ENCODE measurements at places on chromosomes 4 and X.

DNA sequence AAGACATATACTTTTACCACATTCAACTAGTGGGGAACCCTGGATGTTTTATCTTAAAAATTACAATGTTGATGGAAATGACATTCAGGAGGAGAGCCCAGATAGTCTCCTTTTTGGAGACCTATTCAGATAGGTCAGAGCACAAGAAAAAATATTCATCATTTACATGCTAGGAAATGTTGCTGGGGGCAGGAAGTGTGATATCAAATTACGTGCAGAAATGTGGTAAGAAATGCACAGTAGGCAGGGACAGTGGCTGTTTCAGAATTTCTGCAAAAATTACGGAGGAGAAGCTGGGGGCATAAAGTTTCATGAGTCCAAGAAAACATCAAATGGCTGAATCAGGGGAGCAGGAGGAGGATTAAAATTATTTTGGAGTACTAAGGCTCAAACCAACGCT is 8.2 kb downstream of the PARM1 start:
- no peak for DNase-seq

GRCh38 chrX:95754411-95754810 is 930.2 kb upstream of the DIAPH2 start:
- DNase-seq: no peak

DNA sequence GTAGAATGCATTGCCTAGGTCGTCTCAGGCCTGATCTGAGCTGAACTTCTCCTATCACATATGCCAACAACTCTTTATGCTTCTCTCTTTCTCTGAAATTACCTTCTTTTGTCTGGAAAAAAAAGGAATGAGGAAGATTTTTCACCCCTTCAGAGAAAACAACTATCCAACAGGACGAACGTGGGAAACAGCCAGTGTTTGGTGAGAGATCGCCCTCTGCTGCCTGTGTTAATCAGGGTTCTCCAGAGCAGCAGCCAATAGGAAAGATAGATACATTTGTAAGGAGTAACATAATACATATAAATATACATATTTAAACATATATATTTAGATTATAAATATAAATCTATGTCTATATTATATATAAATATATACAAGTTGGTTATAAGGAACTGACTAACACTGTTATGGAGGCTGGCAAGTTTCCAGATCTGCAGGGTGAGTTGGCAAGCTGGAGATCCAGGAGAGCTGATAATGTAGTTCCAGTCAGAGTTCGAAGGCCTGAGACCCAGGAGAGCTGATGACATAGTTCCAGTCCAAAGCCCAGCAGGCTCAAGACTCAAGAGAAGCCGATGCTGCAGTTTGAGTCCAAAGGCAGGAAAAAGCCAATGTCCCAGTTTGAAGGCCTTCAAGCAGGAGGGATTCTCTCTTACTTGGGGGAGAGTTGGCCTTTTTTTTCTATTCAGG is 13.3 kb downstream of the CETN2 start:
- no peak for DNase-seq

DNA sequence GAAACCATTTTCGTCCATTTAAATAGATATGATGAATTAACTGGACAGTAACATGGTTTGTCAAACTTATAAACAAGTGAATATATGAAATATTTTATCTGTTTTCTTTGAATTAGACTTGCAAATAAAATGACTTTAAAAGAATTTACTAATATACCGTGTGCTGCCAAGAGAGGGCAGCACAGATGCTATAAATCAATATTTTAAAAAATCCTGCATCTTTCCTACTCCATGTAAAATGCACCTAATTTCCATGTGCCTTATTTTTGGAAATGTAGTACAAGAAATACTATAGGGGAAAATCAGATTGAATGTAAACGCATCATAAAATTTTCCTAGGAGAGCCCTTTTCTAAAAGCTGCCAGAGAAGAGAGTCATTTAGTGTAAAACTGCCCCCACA is 62.2 kb downstream of the PRKX start:
- DNase-seq: no peak

GRCh38 chr4:93127489-93127888 is 701.1 kb upstream of the ATOH1 start:
- DNase-seq: no peak

DNA sequence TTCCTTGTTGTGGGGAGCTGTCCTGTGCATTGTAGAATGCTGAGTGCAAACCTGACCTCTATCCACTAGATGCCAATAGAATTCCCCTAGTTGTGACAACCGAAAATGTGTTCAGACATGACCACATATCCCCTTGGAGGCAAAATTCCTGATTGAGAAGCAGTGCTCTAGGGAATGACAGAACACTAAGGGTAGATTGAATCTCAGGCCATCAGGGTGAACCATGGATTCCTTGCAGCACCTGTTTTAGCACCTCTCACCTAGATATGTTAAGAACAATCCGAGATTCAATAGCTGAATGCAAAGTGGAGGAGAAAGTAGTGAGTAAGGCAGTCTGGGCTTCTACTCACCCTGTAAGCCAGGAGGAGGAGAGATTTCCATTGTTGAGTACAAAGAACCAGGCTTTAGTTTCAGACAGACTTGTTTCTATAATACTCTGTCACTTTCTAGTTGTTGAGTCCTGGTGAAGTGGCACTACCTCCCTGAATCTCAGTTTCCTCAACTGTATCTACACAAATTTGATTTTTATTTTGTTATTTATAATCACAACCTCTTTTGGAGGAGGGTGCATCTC is 111.0 kb upstream of the RAP2C start:
- no peak for DNase-seq

- DNase-seq: no peak
These were observed 1806.3 kb upstream of the ADGRL3 start for GRCh38 chr4:59393780-59394179.

DNA sequence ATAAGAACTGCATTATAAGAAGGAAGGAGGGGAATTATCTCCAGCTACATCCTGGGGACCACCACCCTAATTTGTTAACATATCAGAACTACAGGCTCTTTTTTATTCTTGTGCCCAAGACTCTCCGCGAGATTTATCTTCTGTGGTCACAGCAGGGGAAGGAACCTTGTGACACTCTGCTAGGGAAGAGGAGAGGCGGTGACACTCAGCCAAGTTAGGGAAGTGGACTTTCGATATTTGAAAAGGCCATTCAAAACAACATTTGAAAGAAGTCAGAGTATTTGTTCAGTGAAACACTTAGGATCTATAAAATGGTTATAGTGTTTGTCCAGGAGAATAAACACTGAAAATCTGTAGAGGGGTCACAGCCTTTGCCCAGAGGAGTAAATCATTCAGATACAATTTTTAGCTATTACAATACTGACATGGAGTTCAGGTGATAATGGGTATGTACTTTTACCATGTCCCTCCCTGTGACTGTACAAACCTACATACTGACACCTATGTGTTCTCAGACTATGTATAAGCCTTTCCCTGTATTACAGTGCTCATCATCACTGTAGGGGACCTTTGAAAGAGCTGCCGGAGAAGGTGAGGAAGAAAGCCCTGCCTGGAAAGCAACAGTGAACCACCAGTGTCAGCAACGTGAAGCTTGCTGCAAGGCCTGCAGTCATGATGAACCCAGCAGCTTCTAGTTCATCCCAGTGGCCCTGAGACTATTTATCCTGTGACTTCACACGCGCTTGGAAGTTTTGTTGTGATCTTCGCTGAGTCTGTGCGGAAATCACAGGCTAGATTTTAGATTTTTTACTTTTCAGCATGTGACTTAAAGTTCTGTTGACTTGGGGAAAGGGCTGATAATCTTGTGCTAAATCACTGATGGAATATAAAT is 8.5 kb upstream of the PTTG2 start:
- no peak for DNase-seq

DNA sequence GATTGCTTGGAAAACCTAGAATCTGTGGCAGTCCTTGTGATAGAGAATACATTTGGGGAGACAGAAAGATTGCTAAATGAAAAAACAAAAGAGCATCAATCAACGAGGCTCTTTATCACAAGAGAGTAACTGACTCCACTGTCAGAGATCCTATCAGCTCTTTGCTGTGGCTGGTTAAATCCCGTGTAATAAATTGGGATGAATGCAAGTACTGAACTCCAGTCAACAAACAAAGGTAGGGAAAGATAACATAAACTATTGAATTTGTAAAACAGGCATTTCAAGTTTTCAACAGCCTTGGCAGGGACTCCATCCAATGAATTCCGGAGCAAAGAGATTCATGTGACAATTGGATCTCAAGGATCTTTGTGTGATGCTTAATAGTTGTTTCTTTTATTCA is 21.3 kb downstream of the MMRN1 start:
- no peak for DNase-seq

DNA sequence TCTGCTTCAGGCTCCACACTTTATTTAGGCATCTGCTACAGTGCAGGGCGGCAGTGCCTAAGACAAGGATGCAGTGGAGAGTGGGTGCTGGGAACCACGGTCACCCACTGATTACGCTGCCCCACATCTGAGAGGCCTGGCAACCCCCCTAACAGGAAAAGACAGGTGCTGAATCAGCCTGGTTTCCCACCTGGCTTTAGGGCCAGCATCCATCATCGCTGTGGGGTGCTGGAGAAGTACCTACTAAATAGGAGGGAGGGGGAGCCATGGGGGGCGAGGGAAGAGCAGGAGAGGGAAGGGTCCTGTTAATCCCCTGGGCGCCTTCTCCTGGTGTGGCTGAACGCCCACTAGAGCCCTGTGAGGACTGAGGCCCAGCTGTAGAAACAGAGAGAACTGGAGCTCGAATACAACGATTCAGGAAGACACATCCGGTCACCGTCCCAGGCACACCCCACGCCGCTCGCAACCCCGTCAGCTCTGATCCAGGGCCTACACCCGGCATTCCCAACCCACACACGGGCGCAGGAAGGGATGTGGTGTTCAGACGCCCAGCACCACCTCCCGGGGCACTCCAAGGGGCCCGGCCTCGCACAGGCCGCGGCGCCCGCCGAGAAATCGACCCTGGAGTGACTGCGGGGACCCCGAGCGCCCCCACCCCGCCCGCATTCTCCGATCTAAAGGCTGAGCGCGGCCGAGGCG is 554 bp downstream of the DCTD start:
- no peak for DNase-seq

DNA sequence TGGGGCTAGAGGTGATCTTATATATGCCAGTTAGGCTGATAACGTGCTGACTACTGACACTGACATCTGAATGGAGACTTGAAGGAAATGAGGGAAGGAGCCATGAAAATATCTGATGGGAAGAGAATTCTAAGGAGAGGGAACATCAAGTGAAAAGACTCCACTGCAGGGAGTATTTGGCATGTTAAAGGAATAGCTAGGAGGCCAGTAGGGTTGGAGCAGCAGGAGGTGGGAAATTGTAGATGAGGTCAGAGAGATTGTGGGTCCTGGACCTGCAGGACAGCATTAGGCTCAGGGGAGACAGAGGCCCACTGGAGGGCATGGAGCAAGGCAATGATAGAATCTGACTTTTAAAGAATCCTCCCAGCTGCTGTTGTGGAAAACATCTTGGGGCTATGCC is 55.8 kb upstream of the NSUN7 start:
- DNase-seq: no peak

DNA sequence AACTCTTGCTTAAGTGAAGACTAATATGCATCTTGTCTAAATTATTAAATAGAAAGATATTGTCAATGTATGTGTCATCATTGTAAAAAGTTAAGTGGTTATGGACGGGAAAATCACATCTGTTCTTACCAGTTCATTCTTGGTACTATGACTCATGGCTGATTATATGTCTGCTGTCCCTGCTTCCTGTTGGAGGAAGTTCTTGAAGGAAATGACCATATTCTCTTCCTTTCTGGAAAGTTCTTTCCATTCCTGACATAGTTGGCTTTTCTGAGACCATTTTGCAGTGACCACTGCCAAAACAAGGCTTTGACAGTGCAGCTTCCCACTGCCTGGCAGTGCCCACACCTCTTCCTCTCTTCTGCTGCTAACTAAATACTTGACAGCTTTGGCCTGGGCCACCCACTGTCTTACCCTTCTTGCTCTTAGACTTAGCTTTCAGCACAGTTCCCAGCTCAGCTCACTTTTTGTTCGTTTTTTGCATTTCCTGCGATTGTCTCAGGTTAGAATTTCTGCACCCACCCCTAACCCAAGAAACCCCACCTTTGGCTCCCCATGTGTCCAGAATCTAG is 13.2 kb upstream of the CLDN24 start:
- no peak for DNase-seq

GRCh38 chr4:7189475-7190277 is 2.7 kb upstream of the SORCS2 start:
- DNase-seq: no peak

GRCh38 chr4:124682384-124682783 is 30.1 kb downstream of the ANKRD50 start:
- DNase-seq: no peak

- no peak for DNase-seq
These were observed 82.8 kb upstream of the NKX1-1 start for GRCh38 chr4:1488831-1489638.

- no peak for DNase-seq
These were observed 183.3 kb downstream of the ZIC3 start for GRCh38 chrX:137749246-137749645.

GRCh38 chr4:119302073-119302832 is 19.7 kb downstream of the FABP2 start:
- no peak for DNase-seq

GRCh38 chr4:159104694-159105414 is 2.0 kb downstream of the RAPGEF2 start:
- no peak for DNase-seq

DNA sequence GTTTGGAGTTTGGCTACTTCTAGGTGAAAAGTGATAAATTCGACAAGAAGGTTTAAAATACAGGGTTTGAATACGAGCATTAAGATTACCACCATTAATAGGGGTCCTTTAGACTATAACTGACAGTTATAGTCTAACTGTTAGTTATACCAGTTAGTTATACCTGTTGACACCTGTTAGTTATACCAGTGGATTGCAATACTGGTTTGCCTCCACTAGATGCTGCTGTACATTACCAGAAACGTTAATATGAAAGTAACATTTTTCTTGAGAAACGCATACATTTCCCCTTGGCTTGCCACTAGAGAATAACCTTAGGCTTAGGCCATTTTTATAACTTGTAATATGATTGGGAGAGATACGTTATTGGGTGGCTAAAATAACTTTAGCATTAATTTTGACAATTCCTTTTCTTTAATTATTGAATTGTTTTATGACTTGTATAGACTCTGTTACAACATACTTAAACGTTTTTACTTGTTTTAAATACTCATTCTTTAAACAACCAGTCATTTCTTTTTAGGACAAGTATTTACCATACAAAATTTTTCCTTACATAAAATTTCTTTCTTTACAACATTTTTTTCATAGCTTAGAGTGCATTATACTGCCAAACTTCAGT is 911.2 kb downstream of the FSTL5 start:
- DNase-seq: no peak

DNA sequence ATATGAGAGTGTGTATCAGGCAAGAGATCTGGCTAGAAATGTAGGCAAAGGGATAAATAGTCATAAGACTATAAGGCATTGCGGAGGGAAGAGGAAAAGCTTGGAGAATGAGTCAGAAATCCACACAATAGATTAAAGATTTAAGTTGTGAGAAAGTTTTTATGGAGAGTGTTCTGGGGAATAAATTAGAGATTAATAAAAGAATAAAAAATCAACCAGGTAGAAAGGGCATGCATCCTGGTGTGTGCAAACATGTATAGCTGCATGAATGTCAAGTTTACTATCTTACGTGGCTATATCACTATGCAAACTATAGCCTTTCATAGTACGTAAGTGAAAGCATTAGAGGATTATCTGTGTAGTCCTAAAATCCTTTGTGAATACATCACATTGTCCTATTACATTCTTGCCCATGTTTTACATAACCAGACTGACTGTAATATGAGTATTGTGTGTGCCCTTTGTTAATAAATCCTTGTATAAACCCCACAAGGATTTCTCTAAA is 36.9 kb downstream of the SNCA start:
- no peak for DNase-seq

- no peak for DNase-seq
These were observed 69.2 kb upstream of the GRID2 start for GRCh38 chr4:92234393-92235176.
